ENCODE measurements at places on chromosomes 5 and 9.

DNA sequence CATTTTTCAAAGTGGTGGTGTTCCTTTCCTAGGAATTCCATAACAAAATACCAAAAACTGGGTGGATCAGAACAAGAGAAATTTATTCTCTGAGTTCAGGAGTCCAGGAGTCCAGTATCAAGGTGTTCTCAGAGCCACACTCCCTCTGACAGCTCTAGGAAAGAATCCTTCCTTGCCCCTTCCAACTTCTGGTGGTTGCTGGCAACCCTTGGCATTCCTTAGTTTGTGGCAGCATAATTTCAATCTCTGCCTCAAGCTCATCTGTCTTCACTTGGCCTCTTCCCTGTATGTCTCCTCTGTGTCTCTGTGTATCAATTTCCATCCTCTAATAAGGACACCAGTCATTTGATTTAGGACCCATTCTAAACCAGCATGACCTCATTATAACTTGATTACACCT is 243.7 kb downstream of the MPDZ start:
- no peak for DNase-seq

- no peak for DNase-seq
These were observed 189.4 kb downstream of the AUH start for GRCh38 chr9:91172329-91172728.

GRCh38 chr5:132136906-132137305 is 63.3 kb downstream of the CSF2 start:
- DNase-seq: no peak

DNA sequence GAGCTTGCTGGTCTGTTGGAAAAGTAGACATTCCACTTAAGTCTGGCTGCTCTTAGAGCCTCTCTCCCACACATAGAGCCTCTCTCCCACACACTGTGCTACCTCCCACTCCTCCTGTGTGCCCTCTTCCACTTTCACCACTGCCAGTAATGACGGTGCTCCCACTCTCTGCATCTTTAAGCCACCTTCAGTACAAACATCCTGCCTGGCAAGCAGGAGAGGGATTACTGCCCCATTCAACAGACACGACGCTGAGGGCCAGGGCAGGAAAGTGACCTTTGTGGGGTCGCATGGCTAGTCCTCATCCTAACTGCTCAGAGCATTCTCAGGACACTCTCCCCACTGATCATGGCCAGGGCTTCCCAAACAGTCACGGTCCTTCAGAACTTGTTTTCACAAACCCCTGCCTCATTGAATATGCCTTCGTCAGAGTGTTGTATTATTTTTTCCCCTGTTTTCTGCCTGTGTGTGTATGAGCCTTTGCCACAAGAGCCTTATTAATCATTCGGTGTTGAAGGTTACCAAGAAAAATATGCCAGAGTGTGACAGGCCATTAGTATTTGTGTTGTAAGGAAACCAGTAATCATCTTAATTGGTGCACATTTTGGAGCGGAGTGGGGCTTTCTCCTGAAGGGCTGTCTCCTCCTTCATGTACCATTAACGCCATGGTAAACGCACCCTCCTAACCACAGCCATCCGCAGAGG is 87.1 kb upstream of the SAP30L start:
- no peak for DNase-seq

DNA sequence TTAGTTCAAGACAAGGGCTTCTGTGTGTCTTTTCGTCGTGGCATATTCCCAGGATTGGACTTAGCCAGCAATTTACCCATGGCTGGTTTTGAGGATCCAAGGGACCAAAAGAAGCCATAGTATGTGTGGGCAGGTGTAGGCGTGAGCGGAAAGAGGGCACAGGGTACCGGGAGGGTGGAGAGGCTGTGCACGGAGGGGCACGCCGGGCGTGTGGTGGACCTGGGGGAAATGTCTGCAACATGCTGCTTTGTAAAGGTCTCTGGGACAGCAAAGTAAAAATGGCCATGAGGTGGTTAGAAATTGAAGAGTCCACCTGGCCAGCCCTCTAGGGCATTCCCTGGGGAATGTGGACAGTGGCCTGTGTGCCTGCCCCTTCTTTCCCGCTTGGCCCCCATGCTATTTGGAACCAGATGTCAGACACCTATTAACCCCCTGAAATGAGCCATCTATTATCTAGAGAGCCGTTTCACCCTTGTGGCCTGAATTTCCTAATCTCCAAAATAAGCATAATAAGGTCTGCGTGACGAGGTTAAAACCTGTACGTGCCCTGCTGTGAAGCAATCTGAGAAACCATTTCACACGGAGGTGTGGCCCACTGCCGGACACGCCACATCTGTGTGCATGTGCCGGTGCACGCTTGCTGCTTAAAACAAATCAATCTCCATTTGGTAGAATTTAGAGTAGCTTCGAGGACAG is 5.1 kb downstream of the FLT4 start:
- no peak for DNase-seq

- no peak for DNase-seq
These were observed 150.0 kb upstream of the GNA14 start for GRCh38 chr9:77798140-77798539.

- DNase-seq: no peak
These were observed 157.9 kb upstream of the TAS2R1 start for GRCh38 chr5:9787861-9788600.

DNA sequence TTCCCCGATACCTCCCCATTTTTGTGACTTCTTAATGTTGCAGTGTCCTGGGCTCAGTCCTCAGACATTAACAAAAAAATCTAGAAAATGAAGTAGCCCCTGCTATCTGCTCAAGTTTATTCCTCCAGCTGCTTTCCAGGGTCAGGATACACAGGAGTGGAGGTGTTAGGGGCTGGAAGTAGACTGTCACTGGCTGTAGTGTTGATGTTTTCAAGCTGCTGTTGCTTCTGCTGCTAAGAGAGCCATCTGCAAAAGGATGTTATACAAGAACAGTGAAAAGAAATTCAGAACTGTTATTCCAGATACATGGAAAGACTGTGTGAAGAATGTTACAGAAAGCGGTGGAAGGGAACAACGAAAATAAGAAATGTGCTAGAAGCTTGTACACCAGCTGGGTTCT is 10.7 kb downstream of the CD14 start:
- no peak for DNase-seq

DNA sequence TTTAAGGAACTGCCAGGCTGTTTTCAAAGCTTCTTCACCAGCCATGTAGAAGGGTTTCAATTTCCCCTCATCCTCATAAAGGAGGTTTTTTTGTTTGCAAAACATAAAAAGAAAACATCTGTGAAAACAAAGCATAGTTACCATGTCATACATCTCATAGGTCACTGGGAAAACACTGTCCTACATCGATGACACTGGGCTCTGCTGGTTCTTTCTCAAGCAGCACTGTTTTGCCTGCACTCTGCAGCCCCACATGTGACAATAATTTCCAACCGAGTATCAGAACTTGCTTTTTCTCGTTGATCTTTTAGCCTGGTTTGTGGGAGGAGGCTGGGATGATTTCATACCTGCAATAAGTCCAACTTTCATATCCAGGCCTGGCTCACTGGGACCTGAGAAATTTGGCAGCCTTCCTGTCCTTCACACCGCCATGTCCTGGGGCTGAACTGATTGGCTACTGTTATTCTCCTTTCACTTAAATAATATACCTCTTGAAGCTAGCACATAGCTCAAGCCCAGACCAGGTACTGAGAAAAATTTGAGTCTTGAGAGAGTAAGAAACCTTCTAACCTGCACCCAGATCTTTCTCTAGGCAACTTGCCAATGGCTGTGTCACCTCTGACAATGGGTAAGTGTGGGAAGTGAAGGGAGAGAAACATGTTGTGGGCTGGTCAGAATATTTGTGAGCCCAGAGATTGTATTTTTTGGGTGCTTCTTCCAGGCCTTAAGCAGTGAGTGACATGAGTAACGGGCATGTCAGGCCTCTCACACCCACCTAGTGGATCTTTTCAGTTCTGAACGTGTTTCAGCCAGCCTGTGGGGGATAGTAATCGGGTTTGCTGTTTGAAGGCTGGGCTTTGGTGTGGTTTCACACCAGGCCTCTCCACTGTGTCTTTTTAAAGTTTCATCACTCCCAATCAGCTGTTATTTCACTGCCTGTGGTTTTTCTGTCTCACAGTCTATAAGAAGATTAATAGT is 502.8 kb downstream of the NTRK2 start:
- DNase-seq: no peak

DNA sequence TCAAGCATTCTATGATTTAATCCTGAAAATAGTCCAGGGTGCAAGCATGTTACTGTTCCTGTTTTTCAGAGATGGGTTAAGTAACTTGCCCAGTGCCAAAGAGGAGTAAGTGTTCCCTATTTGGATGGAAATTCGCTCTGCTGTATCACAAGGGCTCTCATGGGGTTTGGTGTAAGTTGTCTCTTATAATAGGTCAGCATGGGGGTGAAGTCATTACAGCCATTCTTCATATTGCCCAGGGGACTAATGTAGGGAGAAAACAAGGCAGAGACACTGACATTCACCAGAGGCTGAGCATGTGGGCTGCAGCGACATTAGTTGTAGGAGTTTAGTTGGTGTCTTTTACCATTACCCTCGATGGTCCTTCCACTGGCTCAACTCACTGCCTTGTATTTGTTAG is 142.1 kb upstream of the GLRA1 start:
- DNase-seq: no peak

DNA sequence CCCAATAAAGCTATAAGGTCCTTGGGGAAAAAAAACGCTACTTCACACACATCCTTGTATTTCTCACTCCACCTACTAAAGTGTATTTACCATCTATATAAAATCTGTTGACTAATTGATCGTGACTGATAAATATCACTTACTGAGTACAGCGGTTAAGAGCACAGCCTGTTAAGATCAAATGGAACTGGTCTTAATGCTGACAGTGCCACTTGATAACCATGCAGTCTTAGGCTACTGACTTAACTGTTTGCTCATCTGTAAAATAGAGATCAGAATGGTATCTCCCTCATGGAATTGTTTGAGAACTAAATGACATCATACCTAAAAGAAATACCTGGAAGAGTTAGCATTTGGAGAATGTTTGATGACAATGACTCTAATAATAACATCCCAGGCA is 67.5 kb downstream of the ZFAND5 start:
- DNase-seq: no peak

- peak; percentile 31 for DNase-seq
These were observed 80.9 kb downstream of the GOLPH3 start for GRCh38 chr5:32092938-32093812.

GRCh38 chr5:169791251-169791650 is 154.2 kb downstream of the DOCK2 start:
- DNase-seq: no peak

Data from stimulated activated CD8-positive, alpha-beta memory T cell treated with anti-CD3 and anti-CD28 coated beads, Interleukin-7, amount 100 ng/mL, for 1 hour (primary cell).